Camera-type eye (tissue), 1 donor: ENCODE measurements at places on chromosomes 4 and X. TPM values are rescaled to one million over a fixed set of nuclear protein-coding genes. Genes with fewer than 3 reads are reported as not detected.

Gene VMA21
- total RNA-seq, result 83.3 TPM

Gene RPL39
- 2,126 TPM for total RNA-seq

Gene ZNF157
- total RNA-seq, result 2.6 TPM

Gene GYPB
- 6.3 TPM for total RNA-seq

Gene APBB2
- total RNA-seq, result 112 TPM

Gene NAP1L2
- total RNA-seq, result 16.2 TPM

Gene ERCC6L
- total RNA-seq, result 2.7 TPM

Gene HSFX4
- total RNA-seq, result not detected

Gene DSPP
- 0.05 TPM for total RNA-seq

Gene ACE2
- 1.7 TPM for total RNA-seq

Gene HMGN5
- 8.7 TPM for total RNA-seq

Gene CCDC149
- 28.0 TPM for total RNA-seq

Gene YIPF6
- 42.4 TPM for total RNA-seq

Gene NKX6-1
- 0.27 TPM for total RNA-seq
